AG04450 (cell line): ENCODE measurements at places on chromosomes 1 and 21.

DNA sequence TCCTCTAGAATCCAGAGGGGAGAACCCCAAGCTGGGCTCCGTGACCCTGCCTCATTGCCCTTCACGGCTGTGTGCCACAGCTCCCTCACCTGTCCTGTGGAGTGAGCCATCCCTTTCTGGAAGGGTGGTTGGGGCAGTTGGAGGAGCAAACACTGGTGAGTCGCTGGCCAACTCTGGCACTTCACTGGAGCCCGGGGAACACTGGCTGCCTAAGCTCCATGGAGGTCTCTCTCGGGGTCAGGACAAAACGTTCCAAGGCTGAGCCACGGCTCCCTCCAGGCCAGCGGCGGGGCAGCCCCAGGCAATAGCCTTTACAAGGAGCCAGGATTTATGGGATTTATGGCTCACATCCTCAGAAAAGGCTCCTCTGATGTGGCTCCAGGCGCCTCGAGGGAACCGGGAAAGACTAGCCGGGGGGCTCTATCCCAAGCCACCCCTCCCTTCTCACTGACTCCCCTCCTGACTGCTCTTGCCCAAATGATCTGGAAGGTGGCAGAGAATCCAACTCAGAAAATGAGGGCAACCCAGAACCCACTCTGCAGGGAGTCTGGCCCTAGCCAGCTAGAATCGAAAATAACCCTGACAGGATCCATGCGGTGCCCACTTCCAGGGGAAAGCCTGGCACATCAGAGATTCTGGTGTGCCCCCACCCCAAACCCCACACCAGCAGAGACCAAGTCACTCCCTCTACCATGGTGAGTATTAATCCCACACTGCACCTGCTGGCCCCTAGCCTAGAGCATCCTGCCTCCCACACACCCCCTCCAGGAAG is 75.2 kb downstream of the GLIS1 start:
- DNase-seq = no peak

- DNase-seq = no peak
Observed at GRCh38 chr1:43531906-43532584, 1.4 kb downstream of the PTPRF start.

DNA sequence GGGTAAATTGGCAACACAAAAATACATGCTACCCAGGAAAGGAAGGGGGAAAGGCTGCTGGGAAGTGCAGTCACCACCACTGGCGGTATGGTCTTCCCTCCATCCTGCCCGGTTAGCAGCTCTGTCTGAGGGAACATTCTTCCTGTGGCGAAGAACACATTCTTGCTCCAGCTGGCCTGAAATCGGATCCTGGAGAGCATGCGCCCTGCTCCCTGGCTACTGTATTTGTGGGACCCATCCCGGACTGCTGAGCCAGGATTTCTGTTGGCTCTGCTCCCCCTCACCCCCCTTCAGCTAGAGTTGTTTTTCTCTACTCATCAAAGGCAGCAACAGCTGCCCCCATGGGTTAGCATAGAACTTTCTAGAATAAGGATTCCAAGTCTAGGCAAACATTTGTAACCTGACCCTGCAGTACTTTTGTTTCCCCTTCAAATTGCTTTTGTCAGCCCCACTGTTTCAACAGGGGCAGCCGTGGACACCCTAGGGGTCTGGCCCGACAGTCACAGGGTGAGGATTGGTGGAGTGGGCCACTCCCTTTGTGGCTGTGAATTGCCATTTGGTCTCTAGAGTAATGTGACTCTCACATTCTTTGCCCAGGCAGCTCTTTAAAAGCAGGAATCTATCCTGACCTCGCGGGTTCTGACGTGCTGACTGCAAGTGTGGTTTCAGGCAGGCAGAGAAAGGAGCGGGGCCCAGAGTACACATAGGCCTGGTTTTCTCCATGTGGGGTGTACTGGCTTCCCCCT is 157.7 kb downstream of the TOMM20 start:
- DNase-seq = peak; percentile 97

- DNase-seq = peak; percentile 78
Observed at GRCh38 chr1:33060579-33061083, 20.3 kb upstream of the AZIN2 start.

DNA sequence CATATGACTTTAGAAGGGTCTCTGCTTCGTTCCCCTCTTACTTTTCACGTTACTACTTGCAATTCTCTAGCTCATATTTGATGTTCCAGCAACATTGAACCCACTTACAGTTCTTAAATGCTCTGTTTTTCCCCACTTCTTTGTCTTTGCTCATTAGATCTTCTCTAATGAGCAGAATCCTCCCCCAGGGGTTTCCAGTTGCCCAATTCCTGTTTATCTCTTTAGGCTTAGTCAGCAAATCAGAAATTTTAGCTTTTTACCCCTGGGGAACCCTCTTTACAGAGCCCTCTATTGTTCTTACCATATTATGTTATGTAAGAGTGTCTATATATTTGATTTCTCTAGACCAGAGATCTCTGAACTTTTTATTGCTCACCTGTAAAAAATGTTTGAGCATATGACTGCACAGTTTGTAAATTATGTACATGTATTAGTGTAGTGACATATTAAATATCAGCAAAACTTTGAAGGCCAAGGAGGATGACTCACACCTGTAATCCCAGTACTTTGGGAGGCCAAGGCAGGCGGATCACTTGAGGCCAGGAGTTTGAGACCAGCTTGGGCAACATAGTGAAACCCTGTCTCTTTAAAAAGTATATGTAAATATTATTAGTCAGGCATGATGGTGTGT is 71.4 kb downstream of the FNBP1L start:
- DNase-seq = no peak

DNA sequence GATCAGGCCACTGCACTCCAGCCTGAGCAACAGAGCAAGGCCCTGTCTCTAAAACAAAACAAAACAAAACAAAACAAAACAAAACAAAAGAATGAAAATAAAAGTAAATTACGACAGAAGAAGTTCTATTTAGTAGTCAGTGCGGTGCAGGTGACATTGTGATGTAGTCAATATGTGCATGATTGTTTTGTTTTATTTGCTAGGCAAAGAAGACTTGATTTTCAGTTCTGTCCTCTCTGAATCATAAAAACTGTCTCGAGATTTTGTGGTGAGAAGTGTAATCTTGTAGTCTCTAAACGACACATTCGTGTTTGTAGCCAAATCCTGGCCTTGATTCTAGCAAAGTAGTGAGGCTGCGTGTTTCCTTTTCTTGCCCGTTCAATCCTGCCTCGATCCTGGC is 23.5 kb downstream of the PEX14 start:
- no peak for DNase-seq

GRCh38 chr1:206100226-206100815 is 16.9 kb downstream of the AVPR1B start:
- no peak for DNase-seq

- DNase-seq = no peak
Observed at GRCh38 chr1:77797991-77798390, 18.5 kb downstream of the MIGA1 start.

DNA sequence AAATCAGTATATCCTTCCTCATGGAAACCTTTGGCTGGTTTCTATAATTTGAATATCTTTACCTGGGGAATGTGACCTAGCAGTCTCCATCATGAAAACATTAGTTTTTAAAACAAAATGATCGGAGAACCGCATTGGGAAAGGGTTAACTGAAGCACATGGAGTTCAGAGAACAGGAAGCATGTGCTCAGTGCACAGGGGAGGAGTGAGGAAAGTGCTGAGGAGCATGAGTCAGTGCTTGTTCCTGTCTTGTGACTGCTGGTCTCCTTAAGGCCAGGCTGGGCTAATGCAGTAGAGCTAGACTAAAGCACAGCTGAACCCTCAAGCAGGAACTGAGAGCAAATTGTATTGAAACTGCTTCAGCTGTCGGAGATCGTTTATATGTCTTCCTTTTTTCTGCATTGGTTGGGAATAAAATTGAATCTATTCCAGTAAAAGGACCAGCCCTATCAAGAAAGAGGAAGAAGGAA is 5.8 kb downstream of the IFI16 start:
- peak; percentile 74 for DNase-seq

- DNase-seq = no peak
Observed at GRCh38 chr1:86731416-86731815, 27.0 kb downstream of the SH3GLB1 start.

DNA sequence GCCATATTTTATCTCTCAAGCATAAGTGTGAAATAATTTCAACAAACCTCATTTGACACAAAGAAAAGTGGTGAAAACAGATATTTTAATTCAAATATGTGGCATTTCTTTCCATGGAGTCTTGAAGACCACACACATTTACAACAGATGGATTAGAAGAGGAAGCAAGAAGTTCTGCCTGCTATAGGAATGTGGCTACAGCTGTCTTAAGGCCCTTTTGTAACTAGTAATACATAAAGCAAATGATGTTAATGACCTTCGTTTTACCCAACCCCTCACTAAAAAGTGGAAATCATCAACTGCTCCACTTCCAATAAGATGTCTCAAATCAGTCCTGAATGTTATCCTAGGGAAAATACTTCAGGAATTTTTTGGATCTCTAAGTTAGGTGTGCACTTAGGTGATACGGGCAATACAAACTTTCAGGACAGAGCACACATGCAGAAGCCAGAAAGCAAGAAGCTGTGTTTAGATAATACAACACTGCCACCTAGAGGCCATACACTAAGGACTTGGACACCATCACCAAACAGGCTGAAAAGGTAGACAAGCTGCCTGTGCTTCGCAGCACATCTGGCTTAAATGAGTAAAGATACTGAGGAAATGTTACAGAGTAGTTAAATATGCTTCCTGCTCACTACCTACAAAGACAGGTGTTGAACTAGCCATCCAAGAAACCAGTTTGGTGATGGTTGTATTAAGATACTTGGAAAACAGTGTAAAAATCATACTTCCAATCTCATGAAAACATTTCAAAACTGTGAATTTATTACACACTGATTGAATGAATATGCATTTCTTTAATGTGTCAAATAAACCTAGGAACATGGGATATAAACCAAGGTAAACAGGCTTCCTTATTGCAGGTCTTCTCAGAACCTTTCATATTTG is 24.4 kb downstream of the RRAGC start:
- peak; percentile 68 for DNase-seq

- no peak for DNase-seq
Observed at GRCh38 chr1:232998646-232999045, 48.2 kb downstream of the NTPCR start.
